Bladder microvascular endothelial cell (primary cell): ENCODE measurements at places on chromosomes 4 and X. TPM values are rescaled to one million over a fixed set of nuclear protein-coding genes. Genes with fewer than 3 reads are reported as not detected.

Gene CCNA2
- total RNA-seq: 32.5 and 59.1 TPM in 2 replicates

Gene AMOT
- 0.97 and 5.0 TPM in 2 replicates for total RNA-seq

Gene AKAP4
- not detected in 2 replicates for total RNA-seq

Gene FAM133A
- not detected in 2 replicates for total RNA-seq

Gene TRMT10A
- total RNA-seq: 5.0 and 7.8 TPM in 2 replicates

Gene MAMLD1
- 0.32 and 1.5 TPM in 2 replicates for total RNA-seq

Gene IGFBP7
- 663 and 1,922 TPM in 2 replicates for total RNA-seq

Gene CENPI
- 15.7 and 17.3 TPM in 2 replicates for total RNA-seq

Gene HGFAC
- total RNA-seq: 0.19 TPM in 1 of 2 replicates, not detected in the other

Gene TECRL
- not detected in 2 replicates for total RNA-seq

Gene LRCH2
- total RNA-seq: 2.9 and 11.2 TPM in 2 replicates

Gene UCHL1
- total RNA-seq: 56.3 and 167 TPM in 2 replicates

Gene GPR50
- not detected in 2 replicates for total RNA-seq

Gene CD99L2
- 21.0 and 35.8 TPM in 2 replicates for total RNA-seq

Gene CCNG2
- total RNA-seq: 10.7 and 25.0 TPM in 2 replicates

Gene ADH1A
- not detected in 2 replicates for total RNA-seq

Gene ATP6AP1
- 54.4 and 128 TPM in 2 replicates for total RNA-seq

Gene TRIM2
- total RNA-seq: 5.7 and 10.4 TPM in 2 replicates

Gene STATH
- total RNA-seq: not detected in 2 replicates

Gene WAS
- total RNA-seq: 0.19 TPM in 1 of 2 replicates, not detected in the other

Gene POLA1
- 14.4 and 18.2 TPM in 2 replicates for total RNA-seq
